CD8-positive, alpha-beta memory T cell (primary cell): ENCODE measurements at places on chromosomes 4 and X.

- H3K4me1 ChIP-seq, result peaks cover 7% of the 10 kb centered on the region
- H3K36me3 ChIP-seq, result no peaks in the 10 kb centered on the region
- DNase-seq, result peak; percentile 43
- peak within 1 kb of the TSS; percentile 16 for H3K27ac ChIP-seq
These were observed at the start of gene GSPT2 for GRCh38 chrX:51743179-51743957. TSS of gene GSPT2 (plus strand) at chrX:51743442. CDS start at chrX:51743627, 185 bp downstream.

DNA sequence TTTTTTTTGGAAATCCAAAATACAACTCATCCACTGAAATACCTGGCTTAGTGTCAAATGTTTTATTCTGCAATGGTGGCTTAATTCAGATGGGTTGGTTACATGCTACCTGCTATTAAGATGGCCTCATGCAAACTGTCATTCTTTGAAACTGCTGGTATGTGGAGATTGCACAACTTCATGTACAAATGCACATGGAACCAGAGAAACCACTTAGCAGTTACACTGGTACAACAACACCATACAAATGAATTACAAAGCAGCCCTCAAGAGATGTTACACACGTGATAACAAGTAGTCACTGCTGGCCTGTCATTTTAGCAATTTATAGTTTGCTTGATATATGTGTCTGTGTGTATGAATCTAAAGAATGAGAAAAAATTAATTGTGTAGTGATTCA lies 84.6 kb upstream of the STS start:
- H3K27ac ChIP-seq, result no peak overlapping the region
- no peaks in the 10 kb centered on the region for H3K27me3 ChIP-seq
- no peak for DNase-seq
- no peak overlapping the region for H3K4me3 ChIP-seq
- H3K36me3 ChIP-seq, result no peaks in the 10 kb centered on the region

DNA sequence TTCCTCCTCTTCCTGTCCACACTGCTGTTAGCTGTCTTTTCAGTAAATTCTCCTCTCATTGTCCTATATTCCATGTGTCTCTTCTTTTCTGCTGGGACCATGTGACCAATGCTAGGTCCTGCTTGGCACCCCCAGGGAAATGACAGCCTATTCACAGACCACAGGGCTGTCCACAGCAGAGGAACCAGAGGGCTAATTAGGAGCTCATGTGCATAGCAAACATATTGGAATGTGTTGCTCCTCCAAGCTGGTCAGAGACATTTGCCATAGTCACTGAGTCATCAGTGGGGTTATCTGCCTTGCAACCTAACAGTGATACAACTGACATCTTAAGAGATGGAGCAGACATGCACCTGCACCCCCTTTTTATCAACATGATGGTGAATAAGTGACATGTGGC lies 67.9 kb upstream of the PUDP start:
- no peak overlapping the region for H3K4me3 ChIP-seq
- H3K36me3 ChIP-seq, result no peaks in the 10 kb centered on the region
- no peak overlapping the region for H3K27ac ChIP-seq
- no peaks in the 10 kb centered on the region for H3K27me3 ChIP-seq
- DNase-seq, result no peak

- no peak for DNase-seq
- H3K27me3 ChIP-seq, result no peaks in the 10 kb centered on the region
- H3K4me1 ChIP-seq, result peaks cover 35% of the 10 kb centered on the region
- H3K36me3 ChIP-seq, result no peaks in the 10 kb centered on the region
These were observed 71.1 kb upstream of the PPP3CA start for GRCh38 chr4:101418466-101418865.

GRCh38 chr4:75511841-75512240 lies 2.4 kb downstream of the RCHY1 start:
- H3K36me3 ChIP-seq, result no peaks in the 10 kb centered on the region
- no peaks in the 10 kb centered on the region for H3K27me3 ChIP-seq
- H3K27ac ChIP-seq, result peak overlapping the region; percentile 29
- peak overlapping the region; percentile 27 for H3K4me3 ChIP-seq
- DNase-seq, result no peak
- peaks cover 59% of the 10 kb centered on the region for H3K4me1 ChIP-seq

DNA sequence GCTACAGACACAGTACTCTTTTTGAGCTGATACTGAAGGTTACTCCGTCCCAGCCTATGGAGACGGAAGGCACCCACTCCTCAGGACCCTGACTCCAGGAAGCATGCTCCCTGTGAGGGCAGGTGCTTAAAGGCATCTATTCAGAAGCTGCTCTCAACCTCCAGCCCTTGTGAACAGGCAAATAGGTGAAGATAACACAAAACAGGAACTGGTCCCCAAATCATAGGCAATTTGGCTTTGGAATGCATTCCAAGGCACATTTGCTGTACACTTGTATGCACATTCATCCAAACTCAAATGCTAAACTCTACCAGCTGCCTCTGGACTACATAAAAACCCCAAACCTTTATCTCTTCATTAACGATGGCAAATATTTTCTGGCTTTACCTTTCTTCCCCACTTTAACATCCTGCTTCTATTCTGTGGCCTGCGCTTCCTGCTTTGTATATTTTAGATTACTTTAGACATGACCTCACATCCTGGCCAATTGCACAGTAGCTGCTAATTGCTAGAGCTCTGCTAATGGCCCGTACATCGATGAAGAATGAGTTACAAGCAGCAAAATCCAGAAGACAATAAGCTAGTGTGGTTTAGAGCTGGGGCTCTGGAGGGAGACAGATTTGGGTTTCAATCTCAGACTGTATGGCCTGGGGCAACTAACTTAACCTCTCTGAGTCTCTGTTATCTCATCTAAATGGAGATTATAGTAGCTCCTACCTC lies 3.2 kb downstream of the SEL1L3 start:
- H3K27me3 ChIP-seq, result no peaks in the 10 kb centered on the region
- H3K36me3 ChIP-seq, result no peaks in the 10 kb centered on the region
- H3K4me1 ChIP-seq, result peaks cover 60% of the 10 kb centered on the region
- H3K27ac ChIP-seq, result peak overlapping the region; percentile 57
- peak overlapping the region; percentile 35 for H3K4me3 ChIP-seq

DNA sequence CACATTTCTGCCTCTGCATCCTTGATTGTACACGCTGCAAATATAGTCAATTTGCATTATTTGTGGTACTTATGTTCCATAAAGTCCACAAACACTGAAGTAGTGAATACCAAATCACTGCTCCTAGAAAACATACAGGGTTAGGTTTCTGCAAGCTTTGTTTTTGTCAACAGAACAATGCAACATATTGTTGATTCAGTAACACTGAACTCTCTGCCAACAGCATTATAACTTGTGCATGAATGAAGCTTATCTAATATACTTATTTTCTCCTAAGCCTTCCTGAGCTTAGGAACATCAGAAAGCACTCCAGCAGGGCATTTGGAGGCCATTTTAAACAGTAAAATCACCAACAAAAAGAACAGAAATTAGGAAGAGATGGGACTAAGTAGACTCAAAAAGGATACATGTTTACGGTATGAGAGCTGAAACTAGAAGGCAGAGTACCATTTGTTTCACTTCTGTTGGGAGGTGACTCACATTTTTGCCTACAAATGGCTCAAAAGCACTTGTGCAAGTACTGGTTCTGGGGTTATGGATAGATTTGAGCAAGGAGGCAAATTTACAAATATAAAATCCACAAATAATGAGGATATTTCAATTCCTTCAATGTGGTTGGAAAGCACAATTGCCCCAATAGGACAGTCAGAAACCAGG lies 14.1 kb downstream of the COX18 start:
- H3K27me3 ChIP-seq, result no peaks in the 10 kb centered on the region
- no peak for DNase-seq
- no peak overlapping the region for H3K4me3 ChIP-seq
- no peak overlapping the region for H3K27ac ChIP-seq

DNA sequence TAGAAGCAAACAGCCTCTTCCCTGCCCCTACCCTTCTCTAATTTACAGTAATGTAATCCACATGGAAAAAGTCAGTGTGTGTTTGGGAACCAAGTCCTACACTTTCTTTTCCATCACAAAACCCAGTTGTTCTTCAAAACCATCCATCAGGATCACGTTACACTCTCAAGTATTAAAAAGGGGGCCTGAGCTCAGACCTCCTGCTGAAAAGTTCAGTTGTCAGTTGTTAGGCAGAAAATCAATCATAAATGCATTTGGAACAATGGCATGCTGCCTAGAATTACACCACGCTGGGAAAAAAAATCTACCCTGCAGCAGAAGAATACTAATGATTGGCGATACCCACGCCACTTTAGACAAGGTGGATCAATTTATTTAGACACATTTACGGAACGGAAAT lies 236.5 kb downstream of the PARM1 start:
- H3K27me3 ChIP-seq, result no peaks in the 10 kb centered on the region
- H3K4me1 ChIP-seq, result no peaks in the 10 kb centered on the region
- no peak overlapping the region for H3K4me3 ChIP-seq
- no peak overlapping the region for H3K27ac ChIP-seq

GRCh38 chr4:101191302-101192098 lies 155.8 kb downstream of the PPP3CA start:
- no peak for DNase-seq
- no peaks in the 10 kb centered on the region for H3K36me3 ChIP-seq
- H3K27me3 ChIP-seq, result no peaks in the 10 kb centered on the region
- H3K4me1 ChIP-seq, result no peaks in the 10 kb centered on the region
- H3K27ac ChIP-seq, result no peak overlapping the region
- H3K4me3 ChIP-seq, result no peak overlapping the region

- no peaks in the 10 kb centered on the region for H3K4me1 ChIP-seq
- DNase-seq, result no peak
- H3K4me3 ChIP-seq, result no peak overlapping the region
- H3K27ac ChIP-seq, result no peak overlapping the region
These were observed 269.8 kb downstream of the BCOR start for GRCh38 chrX:39827951-39828350.

DNA sequence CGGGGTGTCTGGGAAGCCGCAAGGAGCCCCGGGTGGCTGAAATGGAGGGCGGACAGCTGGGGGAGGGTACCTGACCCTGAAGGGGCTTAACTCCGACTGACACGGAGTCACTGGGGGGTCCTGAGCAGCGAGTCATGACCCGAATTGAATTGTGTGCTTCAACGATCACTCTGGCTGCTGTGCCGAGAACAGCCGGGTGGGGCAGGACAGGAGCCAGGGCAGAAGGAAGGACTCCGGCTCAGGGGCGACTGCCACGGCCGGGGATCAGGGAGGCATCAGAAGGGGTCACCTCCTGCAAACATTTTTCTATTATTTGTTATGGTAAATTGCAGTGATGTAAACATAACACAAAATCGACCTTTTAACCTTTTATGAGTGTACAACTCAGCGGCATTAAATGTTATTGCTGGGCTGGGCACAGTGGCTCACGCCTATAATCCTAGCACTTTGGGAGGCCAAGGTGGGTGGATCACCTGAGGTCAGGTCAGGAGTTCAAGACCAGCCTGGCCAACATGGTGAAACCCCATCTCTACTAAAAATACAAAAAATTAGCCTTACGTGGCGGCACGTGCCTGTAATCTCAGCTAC lies 21.6 kb downstream of the ZFYVE28 start:
- H3K36me3 ChIP-seq, result no peaks in the 10 kb centered on the region
- no peaks in the 10 kb centered on the region for H3K27me3 ChIP-seq
- no peak for DNase-seq
- peaks cover 28% of the 10 kb centered on the region for H3K4me1 ChIP-seq
- H3K27ac ChIP-seq, result no peak overlapping the region

DNA sequence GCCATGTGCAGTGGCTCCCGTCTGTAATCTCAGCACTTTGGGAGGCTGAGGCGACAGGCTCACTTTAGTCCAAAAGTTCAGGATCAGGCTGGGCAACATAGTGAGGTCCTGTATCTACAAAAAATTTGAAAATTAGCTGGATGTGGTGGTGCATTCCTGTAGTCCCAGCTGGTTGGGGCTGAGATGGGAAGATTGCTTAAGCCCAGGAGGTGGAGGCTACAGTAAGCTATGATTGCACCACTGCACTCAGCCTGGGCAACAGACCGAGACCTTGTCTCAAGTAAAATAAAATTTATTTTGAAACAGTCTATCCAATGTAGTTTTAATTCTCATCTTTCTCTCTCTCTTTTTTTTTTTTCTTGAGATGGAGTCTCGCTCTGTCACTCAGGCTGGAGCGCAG lies 21.1 kb downstream of the RBM10 start:
- H3K4me1 ChIP-seq, result no peaks in the 10 kb centered on the region
- no peaks in the 10 kb centered on the region for H3K27me3 ChIP-seq
- no peak for DNase-seq
- H3K36me3 ChIP-seq, result no peaks in the 10 kb centered on the region
- no peak overlapping the region for H3K4me3 ChIP-seq

DNA sequence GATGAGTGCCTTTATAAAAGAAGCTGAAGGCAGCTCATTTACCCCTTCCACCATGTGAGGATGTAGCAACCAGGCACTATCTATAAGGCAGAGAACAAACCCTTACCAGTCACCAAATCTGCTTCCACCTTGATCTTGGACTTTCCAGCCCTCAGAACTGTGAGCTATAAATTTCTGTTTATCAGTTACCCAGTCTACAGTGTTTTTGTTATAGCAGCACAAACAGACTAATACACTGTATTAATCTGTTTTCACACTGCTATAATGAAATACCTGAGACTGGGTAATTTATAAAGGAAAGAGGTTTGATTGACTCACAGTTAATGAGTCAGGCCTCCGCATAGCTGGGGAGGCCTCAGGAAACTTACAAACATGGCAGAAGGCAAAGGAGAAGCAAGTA lies 91.2 kb downstream of the SOWAHB start:
- H3K36me3 ChIP-seq, result no peaks in the 10 kb centered on the region
- H3K27me3 ChIP-seq, result no peaks in the 10 kb centered on the region
- H3K4me3 ChIP-seq, result no peak overlapping the region
- DNase-seq, result no peak
- H3K27ac ChIP-seq, result no peak overlapping the region

DNA sequence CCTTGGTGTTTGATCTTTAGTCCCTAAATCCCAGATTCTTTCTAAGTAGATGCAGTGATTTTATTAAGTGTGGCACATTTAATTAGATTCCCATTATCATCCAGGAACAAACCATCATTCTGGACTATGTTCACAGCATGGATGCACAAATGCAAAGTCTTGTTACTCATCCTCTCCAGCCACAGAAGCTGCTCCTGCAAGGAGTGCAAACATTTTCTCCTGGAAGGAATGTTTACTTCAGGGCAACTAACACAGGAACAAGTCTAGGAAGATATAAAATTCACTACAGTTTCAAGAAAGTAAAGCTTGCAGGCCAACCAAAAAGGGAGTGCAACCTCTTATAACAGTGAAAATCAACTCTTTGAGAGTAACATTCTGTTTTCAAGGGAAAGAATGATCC lies 106.0 kb downstream of the IQCM start:
- no peak for DNase-seq
- H3K4me1 ChIP-seq, result no peaks in the 10 kb centered on the region
- no peak overlapping the region for H3K27ac ChIP-seq
- H3K27me3 ChIP-seq, result no peaks in the 10 kb centered on the region
